ENCODE measurements at places on chromosomes 3 and 15. TPM values are rescaled to one million over a fixed set of nuclear protein-coding genes. Genes with fewer than 3 reads are reported as not detected.

DNA sequence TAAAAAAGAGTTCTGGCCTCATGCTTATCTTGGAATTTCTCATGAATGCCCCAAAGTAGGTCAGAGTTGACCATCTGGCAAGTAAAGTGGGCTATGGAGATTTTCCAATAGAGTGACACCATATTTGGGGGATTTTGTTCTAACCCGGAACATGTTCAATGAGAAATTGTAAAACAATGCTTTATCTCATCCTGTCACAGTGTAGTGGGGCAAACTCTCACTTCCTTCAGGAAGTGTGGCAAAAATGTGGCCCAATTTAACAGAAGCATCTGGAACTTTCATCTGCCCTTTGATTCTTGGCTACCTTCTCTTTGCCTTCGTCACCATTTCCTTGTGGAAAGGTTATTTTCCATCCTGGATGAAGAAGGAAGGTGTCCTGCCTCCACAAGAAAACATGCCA, 70.8 kb downstream of the ADAMTS9 start:
- DNase-seq: no peak

DNA sequence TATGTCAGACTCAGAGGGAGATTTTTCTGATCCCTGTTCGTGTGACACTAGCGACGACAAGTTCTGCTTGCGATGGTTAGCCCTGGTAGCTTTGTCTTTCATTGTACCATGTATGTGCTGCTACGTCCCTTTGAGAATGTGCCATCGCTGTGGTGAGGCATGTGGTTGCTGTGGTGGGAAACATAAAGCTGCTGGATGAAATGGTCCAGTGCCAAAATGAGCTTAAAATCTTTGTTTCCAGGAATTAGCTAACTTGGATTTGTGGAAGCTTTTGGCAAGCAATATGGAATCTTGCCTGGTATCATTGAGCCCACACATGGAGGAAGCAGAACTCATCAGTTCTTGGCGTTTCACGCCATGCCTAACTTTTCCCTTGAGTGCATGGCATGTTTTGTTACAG, 98.8 kb downstream of the SPRED1 start:
- DNase-seq: no peak

DNA sequence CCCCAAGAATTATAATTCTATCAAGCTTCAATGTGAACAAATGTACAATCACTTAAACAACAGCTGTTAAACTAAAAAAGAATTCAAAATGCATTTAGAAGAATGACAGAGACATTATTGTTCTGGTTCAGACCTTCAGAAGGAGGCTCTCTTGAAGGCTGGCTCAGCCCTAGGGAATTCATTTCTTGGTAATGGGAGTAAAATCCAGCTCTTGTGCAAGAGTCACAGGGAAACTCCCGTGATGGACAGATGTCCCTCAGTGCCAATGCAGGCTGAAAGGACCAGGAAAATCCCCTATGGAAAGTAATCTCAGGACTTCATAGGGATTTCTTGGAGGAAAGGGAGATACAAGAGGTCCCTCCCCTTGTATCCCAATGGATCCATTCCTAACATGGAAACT, 149.9 kb upstream of the STT3B start:
- DNase-seq: no peak

GRCh38 chr15:85587707-85588411, 206.9 kb downstream of the KLHL25 start:
- no peak for DNase-seq

DNA sequence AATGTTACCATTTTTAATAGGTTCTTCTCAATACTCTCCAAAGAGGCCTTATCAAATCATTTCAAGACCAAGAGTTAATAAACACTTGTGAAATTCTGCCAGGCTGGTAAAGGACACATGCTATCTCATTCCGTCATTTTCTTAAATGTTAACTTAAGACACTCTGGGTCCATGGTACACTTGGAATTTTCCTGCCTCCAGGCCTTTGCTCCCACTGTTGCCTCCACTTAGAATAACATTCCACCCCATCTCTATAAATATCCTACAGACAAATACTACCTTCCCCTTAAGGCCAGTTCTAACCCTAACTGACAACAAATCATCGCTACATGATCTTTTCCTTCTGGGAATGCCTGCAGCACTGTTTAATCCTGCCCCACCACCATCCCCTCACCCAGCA, 24.1 kb downstream of the MAGI1 start:
- no peak for DNase-seq

DNA sequence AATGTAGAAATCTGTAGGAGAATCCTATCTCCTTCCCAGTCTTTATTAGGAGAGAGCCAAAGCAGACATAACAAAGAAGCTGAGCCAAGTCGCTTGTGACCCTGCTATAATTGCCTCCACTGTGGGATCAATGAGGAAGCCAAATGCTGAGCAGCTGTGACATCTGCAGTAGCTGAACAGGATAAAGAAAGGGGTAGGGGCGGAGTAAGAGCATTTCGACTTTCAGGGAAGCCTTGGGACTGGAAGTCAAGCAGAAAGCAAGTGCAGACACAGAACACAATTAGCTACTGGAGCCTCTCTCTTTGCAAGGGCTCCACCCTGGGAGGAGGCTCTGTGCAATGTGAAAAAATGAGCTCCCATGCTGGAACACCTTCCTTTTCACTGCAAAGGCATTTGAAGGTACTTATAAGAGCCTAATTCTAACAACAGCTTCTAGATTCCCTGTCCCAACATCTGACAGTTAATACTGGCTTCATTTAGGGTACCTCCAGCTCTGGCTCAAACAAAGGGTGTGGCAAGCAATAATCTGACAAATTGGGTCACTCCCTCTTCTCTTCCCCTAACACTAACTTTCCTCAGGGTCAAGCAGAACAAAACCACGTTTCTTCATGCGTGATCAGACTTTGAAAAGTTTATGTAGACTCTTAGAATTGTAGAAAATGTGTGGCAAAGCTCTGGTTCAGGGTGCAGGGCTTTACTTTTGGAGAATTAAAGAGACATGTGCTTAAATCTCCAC, 166.4 kb downstream of the CADPS start:
- no peak for DNase-seq

- no peak for DNase-seq
Observed at GRCh38 chr15:73994912-73995622, 551 bp downstream of the PML start.

CCDC54 gene
- total RNA-seq: not detected

RASL12 gene
- 35.0 TPM for total RNA-seq

SCAANT1 gene
- not detected for total RNA-seq
